Cortex of kidney (tissue), 1 donor: ENCODE measurements at places on chromosomes 13 and 19.

GRCh38 chr13:42625611-42626010 is 51.7 kb downstream of the TNFSF11 start:
- no peak for DNase-seq

- DNase-seq = no peak
Measured at GRCh38 chr13:111907341-111907880, 159.5 kb upstream of the SOX1 start.

GRCh38 chr19:33500991-33501390 is 20.6 kb downstream of the PEPD start:
- no peak for DNase-seq

GRCh38 chr19:10228393-10228792 is 2.7 kb downstream of the S1PR2 start:
- DNase-seq = no peak

GRCh38 chr19:1675633-1676350 is 23.4 kb upstream of the TCF3 start:
- DNase-seq = no peak

GRCh38 chr13:74273581-74273980 is 139.4 kb upstream of the KLF12 start:
- no peak for DNase-seq

DNA sequence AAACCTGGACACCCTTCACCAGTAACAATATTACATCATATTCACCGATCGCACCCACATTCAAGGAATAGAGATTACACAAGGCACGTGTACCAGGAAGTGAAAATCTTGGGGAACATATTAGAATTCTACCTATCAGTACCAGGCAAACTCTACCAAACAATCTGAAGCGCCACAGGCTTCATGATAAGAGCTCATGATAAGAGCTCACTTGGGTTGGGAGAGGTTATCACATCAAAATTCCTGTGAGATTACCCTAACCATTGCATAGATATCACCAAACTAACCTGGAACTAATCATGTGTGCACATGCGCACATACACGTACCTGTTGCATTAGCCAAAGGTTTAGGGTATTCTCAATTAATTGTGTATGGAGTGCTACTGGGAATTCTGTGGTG is 1861.3 kb downstream of the PCDH9 start:
- no peak for DNase-seq

- no peak for DNase-seq
Measured at GRCh38 chr13:31191748-31192147, 8.0 kb upstream of the B3GLCT start.

DNA sequence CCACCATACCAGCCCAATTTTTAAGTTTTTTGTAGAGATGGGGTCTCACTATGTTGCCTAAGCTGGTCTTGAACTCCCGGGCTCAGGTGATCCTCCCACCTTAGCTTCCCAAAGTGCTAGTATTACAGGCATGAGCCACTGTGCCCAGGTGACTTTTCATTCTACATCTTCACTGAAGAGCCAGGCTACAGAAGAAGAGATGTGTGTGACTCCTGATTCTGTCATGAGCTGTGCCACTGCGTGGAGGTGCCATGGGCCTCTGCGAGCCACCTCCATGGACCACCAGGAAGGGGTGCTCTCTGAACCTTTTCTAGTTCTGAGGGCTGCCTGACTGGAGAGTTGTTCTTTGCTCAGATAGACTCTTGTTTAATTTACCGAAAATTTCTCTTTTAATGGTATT is 56.6 kb upstream of the RANBP3 start:
- DNase-seq = no peak
